ENCODE measurements at places on chromosomes 2 and 18. TPM values are rescaled to one million over a fixed set of nuclear protein-coding genes. Genes with fewer than 3 reads are reported as not detected.

CD302 gene
- total RNA-seq: 95.0 TPM

ARL4C gene
- total RNA-seq: 19.9 TPM

SCTR gene
- 38.8 TPM for total RNA-seq

GNAL gene
- 2.4 TPM for total RNA-seq

CACNB4 gene
- 9.0 TPM for total RNA-seq

IFIH1 gene
- 27.2 TPM for total RNA-seq

HJURP gene
- 0.98 TPM for total RNA-seq

ABCA12 gene
- not detected for total RNA-seq

CAPG gene
- total RNA-seq: 611 TPM

IL37 gene
- not detected for total RNA-seq

SERPINB12 gene
- not detected for total RNA-seq

GRCh38 chr2:53484531-53484930 is 283.1 kb upstream of the CHAC2 start:
- H3K27me3 ChIP-seq: no peaks in the 10 kb centered on the region
- H3K4me1 ChIP-seq: no peaks in the 10 kb centered on the region

DNA sequence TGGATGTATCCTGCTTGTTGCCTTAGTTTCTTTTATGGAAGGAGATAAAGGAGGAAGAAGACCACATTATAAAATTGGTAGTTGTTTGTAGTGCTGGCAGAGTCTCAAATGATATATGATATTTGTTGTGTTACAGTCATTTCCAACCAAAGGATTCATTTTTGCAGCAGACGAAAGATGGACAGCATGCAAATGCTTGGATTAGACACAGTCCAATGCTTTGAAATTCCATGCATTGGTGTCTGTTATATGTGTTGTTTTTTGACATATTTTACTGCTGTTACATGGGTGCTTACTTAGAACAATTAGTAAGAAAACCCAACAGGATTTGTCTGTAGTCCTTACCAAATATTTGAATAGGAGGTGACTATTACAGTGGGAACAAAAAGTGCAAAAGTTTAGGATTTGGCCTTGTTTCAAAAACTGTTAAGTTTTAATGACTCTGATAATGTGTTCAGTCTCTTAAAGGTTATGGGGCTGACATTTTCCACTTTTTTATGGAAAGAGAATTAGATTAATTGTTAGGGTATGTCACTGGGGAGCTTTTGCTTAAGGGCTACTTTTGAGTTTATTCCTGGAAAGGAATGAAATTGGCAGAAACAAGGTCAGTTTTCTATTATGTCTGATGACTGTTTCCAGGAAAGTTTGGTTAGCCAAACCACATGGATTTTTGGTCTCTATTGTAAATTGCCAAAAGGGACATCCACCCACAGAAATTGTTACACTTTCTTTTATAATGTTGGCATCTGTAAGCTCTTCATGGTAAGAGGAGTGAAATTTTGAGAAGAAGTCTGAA is 229.4 kb upstream of the MMADHC start:
- H3K27ac ChIP-seq: no peak overlapping the region
- no peaks in the 10 kb centered on the region for H3K4me1 ChIP-seq
- no peak for DNase-seq
- H3K4me3 ChIP-seq: no peak overlapping the region

- H3K4me1 ChIP-seq: peaks cover 63% of the 10 kb centered on the region
- H3K36me3 ChIP-seq: no peaks in the 10 kb centered on the region
- DNase-seq: peak; percentile 81
- H3K27ac ChIP-seq: peak overlapping the region; percentile 84
Measured at GRCh38 chr2:10036095-10036884, 7.1 kb upstream of the KLF11 start.

GRCh38 chr18:36602620-36603019 is 226.2 kb downstream of the TPGS2 start:
- H3K4me1 ChIP-seq: no peaks in the 10 kb centered on the region
- no peaks in the 10 kb centered on the region for H3K36me3 ChIP-seq
- H3K27me3 ChIP-seq: no peaks in the 10 kb centered on the region

DNA sequence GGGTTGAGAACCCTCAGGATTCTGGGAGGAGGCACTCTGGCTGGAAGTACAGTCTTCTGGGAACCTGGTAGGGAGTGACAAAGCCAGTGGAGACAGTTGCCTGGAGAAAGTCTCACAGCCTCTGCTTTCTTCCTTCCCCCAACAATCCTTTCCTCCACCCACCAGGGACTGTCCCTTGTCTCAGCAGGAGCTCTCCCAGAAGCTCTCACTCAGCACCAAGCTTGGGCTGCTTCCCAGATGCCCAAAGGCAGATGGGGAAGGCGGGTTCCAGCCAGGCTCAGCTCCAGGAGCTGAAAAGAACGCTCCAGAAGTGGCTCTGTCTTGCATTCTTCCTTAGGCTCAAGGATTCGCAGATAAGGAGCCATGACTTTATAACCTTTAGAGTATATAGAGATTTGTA is 7.6 kb upstream of the NAGK start:
- no peak for DNase-seq
- H3K27me3 ChIP-seq: no peaks in the 10 kb centered on the region
- no peaks in the 10 kb centered on the region for H3K36me3 ChIP-seq
- no peak overlapping the region for H3K27ac ChIP-seq
- H3K4me3 ChIP-seq: no peak overlapping the region

- no peak overlapping the region for H3K4me3 ChIP-seq
- H3K4me1 ChIP-seq: no peaks in the 10 kb centered on the region
- no peaks in the 10 kb centered on the region for H3K27me3 ChIP-seq
- H3K36me3 ChIP-seq: no peaks in the 10 kb centered on the region
Measured at GRCh38 chr2:112754564-112754963, 9.8 kb downstream of the CKAP2L start.

DNA sequence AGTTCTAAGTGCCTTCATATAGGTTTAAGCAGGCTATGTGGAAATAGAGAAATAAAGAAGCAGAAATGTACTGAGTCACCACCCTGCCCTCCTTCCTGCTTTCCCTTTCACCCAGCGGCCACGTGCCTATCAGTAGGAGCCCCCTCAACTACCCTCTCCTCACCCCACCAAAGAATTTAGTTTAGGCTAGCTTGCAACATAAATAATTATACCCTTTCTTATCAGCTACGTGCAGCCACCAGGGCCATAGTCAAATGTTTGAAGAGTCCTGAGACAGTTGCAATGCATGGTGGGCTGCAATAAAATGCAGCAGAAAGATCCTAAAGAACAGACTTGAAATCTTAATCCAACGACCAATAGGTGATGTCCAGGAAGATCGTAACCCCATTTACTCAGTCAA is 101.2 kb downstream of the RTP5 start:
- no peak for DNase-seq
- H3K27me3 ChIP-seq: no peaks in the 10 kb centered on the region
- H3K4me3 ChIP-seq: no peak overlapping the region
- H3K27ac ChIP-seq: no peak overlapping the region
- H3K36me3 ChIP-seq: no peaks in the 10 kb centered on the region

- no peak for DNase-seq
- no peak overlapping the region for H3K27ac ChIP-seq
- no peaks in the 10 kb centered on the region for H3K4me1 ChIP-seq
- H3K27me3 ChIP-seq: no peaks in the 10 kb centered on the region
- H3K4me3 ChIP-seq: no peak overlapping the region
- no peaks in the 10 kb centered on the region for H3K36me3 ChIP-seq
Measured at GRCh38 chr2:37877457-37878315, 47.4 kb upstream of the RMDN2 start.

GRCh38 chr2:204437408-204437807 is 107.9 kb upstream of the PARD3B start:
- H3K27me3 ChIP-seq: no peaks in the 10 kb centered on the region
- no peak for DNase-seq
- H3K27ac ChIP-seq: no peak overlapping the region
- H3K36me3 ChIP-seq: no peaks in the 10 kb centered on the region

DNA sequence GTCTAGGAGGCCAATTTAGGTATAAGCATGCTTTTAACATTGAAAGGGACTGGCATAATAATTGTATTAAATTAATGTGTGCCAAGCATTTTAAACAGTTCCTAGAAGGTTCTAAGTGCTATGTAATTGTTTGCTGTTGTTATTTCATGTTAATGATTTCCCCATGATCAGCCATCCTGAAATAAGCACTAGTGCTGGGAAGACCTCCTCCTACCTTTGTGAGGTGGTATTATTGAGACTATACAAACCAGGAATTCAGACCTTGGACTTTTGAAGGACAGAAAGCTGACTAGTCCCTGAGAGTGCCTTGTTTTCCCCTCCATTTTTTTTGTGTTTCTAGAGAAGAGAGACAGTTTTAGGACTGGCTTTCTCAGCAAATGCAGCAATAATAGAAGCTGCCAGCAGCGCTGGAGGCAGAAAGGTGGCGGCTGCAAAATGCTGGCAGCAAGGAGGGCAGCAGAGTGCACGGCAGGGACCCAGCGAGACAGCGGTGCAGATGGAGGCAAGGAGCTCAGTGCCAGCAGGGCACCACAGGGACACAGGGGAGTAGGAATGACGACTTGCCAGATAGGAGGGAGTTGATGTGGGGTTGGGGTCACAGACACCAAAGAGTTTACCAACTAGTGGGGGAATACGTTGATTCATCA is 25.3 kb downstream of the NABP1 start:
- H3K4me1 ChIP-seq: no peaks in the 10 kb centered on the region
- H3K36me3 ChIP-seq: no peaks in the 10 kb centered on the region
- no peak overlapping the region for H3K4me3 ChIP-seq
- no peak for DNase-seq
- H3K27ac ChIP-seq: no peak overlapping the region

DNA sequence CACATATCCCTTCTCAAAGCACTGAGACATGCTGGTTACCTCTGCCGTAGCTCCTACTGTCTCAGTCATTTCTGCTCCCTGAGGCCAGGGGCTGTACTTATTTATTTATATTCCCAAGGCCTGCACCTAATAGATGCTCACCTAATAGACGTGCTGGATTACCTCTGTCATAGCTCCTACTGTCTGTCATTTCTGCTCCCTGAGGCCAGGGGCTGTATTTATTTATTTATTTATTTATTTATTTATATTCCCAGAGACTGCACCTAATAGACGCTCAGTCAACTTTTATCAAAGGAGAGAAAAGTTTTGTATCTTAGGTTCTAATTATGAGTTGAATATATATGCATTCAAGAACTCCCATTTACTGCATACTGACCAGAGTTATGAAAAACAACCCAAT is 414.0 kb upstream of the TRIB2 start:
- H3K27me3 ChIP-seq: no peaks in the 10 kb centered on the region
- H3K27ac ChIP-seq: no peak overlapping the region
- DNase-seq: no peak
- peaks cover 7% of the 10 kb centered on the region for H3K4me1 ChIP-seq

- H3K4me1 ChIP-seq: no peaks in the 10 kb centered on the region
- no peak overlapping the region for H3K27ac ChIP-seq
- no peak for DNase-seq
- no peaks in the 10 kb centered on the region for H3K27me3 ChIP-seq
- no peaks in the 10 kb centered on the region for H3K36me3 ChIP-seq
- no peak overlapping the region for H3K4me3 ChIP-seq
Measured at GRCh38 chr2:69733342-69734034, 8.4 kb upstream of the ANXA4 start.

GRCh38 chr2:88808083-88808482 is 116.6 kb downstream of the RPIA start:
- no peaks in the 10 kb centered on the region for H3K4me1 ChIP-seq
- no peak overlapping the region for H3K4me3 ChIP-seq
- no peak for DNase-seq
- no peaks in the 10 kb centered on the region for H3K36me3 ChIP-seq
- no peak overlapping the region for H3K27ac ChIP-seq
- H3K27me3 ChIP-seq: no peaks in the 10 kb centered on the region

DNA sequence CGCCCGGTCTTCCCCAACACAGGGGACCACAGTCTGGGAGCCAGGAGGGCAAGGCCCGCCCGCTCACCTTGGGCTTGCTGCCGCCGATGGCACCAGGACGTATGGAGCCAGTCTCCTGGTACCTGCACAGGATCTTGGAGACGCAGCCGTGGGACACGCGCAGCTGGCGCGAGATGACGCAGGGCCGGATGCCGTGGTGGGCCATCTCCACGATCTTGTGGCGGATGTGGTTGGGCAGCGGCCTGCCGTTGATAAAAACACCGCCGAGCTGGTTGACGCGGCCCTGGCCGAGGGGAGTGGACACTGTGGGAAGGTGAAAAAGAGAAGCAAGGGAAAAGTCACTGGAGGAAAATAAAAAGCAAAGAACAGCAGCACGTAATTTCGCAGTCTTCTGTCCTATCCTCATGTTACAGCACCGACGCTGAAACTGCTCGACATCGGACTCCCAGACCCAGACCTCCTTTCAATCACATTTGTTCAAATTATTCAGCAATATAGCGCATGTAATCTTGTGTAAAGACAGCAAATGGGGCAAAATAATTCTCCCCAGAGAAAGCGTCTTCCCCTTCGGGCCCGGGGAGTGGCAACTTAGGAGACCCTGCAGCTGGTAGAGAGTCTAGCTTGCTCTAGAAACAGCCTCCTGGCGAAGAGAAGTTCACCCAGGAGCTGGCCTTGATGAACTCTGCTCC is 1.7 kb downstream of the PAX3 start:
- H3K36me3 ChIP-seq: no peaks in the 10 kb centered on the region
- no peak for DNase-seq
- H3K4me3 ChIP-seq: no peak overlapping the region
- peaks cover 37% of the 10 kb centered on the region for H3K4me1 ChIP-seq
- no peak overlapping the region for H3K27ac ChIP-seq
- H3K27me3 ChIP-seq: peaks cover 74% of the 10 kb centered on the region

DNA sequence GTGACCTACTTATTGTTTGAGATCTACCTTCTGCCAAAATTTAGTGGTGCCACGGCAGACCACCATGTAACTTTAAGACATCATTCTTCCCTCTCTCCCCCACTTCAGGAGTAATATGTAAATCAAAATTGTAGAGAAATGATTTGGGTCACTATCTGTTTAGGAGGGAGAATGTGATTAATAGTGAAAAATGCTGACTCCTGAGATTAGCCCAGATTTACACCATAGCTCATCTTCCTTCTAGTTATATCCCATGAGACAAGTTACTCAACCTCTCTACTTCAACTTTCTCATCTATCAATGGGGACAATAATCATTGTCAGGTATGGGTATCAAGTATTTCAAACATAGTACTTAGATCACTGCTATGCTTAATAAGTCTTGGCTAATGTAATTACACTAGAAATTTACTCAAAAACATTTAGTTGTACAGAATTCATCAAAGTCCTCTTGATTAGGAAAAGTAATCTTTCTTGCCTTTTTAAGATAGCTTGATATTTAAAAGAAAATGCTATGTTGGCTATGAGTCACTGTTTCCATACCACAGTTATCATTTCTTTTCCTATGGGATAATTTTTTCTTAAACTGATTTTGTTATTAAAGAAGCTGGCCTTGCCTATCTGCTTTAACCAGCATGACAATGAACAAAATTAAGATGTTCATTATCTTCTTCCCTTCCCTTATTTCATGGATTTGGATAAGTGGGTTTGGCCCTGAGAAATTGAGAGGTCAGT is 1038.9 kb upstream of the ZEB2 start:
- no peak overlapping the region for H3K27ac ChIP-seq
- no peaks in the 10 kb centered on the region for H3K36me3 ChIP-seq
- no peaks in the 10 kb centered on the region for H3K4me1 ChIP-seq
- no peak overlapping the region for H3K4me3 ChIP-seq

- DNase-seq: no peak
- no peak overlapping the region for H3K4me3 ChIP-seq
- H3K27me3 ChIP-seq: no peaks in the 10 kb centered on the region
- no peak overlapping the region for H3K27ac ChIP-seq
Measured at GRCh38 chr18:55475916-55476315, 112.1 kb downstream of the TCF4 start.

Measured in upper lobe of left lung (tissue), 6 donors.